DMS153 (cell line): ENCODE measurements at places on chromosomes 4 and X.
A peak's percentile ranks its signal among the peaks of the same experiment; 100 is the strongest.

DNA sequence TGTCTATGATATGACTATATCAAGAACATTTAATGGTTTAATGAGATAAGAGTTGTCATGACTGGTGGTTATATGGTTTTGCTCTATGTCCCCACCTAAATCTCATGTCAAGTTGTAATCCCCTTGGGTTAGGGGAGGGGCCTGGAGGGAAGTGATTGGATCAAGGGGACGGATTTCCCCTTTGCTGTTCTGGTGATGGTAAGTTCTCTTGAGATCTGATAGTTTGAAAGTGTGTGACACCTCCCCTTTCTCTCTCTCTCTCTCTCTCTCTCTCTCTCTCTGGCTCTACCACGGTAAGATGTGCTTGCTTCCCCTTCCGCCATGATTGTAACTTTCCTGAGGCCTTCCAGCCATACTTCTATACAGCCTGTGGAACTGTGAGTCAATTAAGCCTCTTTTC is 803.4 kb downstream of the TRIML1 start:
- no peak for DNase-seq

DNA sequence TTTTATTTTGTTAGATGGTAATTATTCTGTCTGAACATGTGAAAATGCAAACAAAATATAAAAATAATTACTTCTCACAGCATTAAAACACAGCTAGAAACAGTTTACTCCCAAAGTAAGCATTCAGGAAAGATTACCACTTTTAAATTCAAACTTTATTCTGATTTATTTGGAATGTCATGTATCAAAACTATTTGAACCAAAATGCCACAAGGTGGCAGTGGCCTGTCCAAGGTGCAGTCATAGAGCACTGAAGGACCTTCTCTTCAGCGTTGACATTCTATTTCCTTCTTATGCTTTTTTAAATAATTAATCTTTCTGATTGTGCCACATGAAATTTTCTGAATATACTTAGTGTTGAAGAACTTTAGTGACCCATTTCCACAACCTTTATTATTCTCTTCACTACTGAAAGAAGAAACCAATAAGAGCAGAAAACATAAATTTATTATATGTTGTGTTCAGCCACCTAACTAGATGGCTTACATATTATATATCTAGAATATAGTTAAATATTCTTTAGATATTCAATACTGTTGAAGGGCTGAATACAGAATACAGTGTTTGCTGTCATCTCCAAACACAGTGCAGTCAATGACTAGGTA is 283.6 kb downstream of the CFAP299 start:
- DNase-seq: no peak

GRCh38 chr4:87068583-87069021 is 133.8 kb downstream of the AFF1 start:
- peak; percentile 86 for DNase-seq

- no peak for DNase-seq
These were observed 37.6 kb downstream of the AMOT start for GRCh38 chrX:112803060-112803459.

- DNase-seq: no peak
These were observed 4.6 kb upstream of the PIN4 start for GRCh38 chrX:72176981-72177380.

GRCh38 chr4:112403101-112403945 is 106.2 kb downstream of the ALPK1 start:
- no peak for DNase-seq

GRCh38 chr4:98179951-98180350 is 36.7 kb upstream of the STPG2 start:
- DNase-seq: no peak

DNA sequence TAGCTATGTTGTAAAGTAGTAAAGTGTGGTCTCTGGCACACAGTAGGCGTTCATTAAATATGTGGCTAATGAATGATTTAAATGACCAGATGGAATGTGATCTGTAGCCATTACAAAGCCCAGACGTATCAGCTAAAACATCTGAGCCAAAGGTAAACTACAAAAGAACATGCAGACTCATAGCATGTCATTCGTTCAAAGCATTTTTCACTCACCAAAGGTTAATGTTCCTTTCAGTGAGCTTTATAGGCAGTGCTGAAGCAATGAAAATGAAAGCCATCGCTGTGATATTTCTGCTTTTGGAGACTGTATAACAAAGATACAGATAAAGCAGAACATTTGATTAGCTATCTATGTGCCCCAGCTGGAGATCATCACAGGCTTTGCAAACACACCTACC is 50.5 kb downstream of the F9 start:
- DNase-seq: no peak

DNA sequence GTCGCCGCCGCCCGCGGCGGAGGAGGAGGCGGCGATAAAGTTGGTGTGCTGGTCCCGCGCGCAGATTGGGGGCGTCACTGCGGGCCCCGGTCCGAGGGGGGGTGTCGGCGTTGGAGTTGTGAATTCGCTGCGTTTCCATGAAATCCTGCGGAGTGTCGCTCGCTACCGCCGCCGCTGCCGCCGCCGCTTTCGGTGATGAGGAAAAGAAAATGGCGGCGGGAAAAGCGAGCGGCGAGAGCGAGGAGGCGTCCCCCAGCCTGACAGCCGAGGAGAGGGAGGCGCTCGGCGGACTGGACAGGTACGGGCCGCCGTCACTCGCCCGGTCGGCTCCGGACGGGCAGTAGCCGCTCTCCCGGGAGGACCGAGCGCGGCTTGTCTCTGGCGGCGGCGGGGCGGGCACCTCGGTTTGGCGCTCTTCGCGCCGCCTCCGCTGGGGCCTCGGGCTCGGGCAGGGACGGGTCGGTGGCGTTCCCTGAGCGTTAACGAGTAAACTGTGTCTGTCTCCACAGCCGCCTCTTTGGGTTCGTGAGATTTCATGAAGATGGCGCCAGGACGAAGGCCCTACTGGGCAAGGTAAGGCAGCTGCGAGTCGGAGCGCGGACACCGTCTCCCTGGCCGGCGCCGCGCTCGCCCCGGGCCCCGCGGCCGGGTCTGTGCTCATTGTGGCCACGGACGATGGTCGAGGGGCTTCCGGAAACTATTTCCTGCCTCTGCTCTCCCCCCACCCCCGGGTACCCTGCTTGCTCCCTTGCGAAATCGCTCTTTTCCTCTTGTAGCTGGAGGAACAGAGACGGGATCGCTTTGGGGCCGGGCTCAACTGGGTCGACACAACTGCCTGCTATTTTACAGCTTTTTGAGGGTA is 658 bp downstream of the KDM6A start:
- no peak for DNase-seq

GRCh38 chr4:72679666-72680065 is 110.6 kb upstream of the ADAMTS3 start:
- no peak for DNase-seq

GRCh38 chr4:152663203-152664066 is 16.4 kb downstream of the TMEM154 start:
- DNase-seq: no peak

- DNase-seq: no peak
These were observed 26.9 kb downstream of the SLC2A9 start for GRCh38 chr4:9994246-9994847.

- no peak for DNase-seq
These were observed 187.9 kb upstream of the GNPDA2 start for GRCh38 chr4:44914223-44914622.

DNA sequence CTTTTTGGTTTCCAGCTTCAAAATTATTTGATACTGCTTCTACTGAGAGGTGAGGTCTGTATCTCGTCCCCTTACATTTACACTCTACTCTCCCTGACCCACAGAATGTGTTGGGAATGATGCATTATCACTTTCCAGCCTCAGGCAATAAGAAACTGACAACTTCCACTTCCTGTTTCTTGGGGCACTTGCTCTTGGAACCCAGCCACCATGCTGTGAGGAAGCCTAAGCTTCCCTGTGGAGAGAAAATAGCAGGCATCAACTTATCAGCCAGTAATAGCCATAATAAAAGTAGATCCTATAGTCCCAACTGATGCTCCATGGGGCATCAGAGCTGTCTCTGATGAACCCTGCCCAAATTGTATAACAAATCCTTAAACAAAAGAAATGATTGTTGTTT is 32.6 kb downstream of the RELL1 start:
- no peak for DNase-seq

GRCh38 chr4:184386271-184386781 is 88.0 kb downstream of the IRF2 start:
- no peak for DNase-seq

DNA sequence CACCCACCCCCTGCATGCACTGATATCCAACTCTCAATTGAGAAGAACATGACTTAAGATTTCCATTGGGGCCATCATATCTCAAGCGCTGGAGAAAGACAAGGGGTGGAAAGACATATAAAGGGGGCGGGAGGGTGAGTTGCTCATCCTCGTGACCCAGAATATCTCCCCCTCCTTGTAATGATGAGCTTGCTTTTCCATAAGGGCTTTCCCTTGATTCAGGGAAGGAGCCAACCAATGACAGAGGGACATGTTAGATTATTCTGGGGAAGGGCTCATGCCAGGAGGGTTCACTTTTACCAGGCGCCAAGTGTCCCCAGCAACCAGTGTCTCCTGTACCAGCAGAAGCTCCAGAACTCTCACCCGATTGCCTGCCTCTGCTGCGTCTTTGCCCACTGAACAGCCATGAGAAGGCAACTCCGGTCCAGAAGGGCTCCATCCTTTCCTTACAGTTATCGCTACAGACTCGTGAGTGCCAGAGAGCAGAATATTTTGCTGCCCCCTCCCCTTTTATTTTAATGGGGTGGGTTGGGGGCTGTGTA is at the start of gene ATP1B4:
ATP1B4 (plus strand) TSS at position 326 of the 542 bp plus-strand sequence; CDS start at position 406, 80 bp downstream.
- no peak for DNase-seq

DNA sequence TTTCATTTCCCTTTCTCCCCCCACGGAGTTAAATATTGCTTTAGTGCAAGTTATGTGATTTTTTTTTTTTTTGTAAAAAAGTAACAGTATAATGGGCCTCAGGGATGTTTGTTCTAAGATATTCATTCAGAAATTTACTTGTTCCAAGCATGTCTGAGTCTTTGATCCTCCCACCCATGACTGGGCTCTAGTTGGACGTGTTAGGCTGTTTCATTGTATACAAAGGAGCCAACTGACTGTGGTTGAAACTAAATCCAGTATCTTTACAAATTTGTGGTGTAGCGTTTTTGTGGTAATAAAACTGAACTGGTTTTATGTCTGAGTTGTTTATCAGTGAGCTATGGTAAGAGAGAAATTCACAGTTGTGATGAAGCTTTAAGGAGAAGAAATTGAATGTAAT is 74.1 kb downstream of the DOCK11 start:
- DNase-seq: no peak

- no peak for DNase-seq
These were observed 103.6 kb upstream of the ADGRG2 start for GRCh38 chrX:19225909-19226308.

GRCh38 chr4:124121461-124121971 is 591.0 kb downstream of the ANKRD50 start:
- no peak for DNase-seq

DNA sequence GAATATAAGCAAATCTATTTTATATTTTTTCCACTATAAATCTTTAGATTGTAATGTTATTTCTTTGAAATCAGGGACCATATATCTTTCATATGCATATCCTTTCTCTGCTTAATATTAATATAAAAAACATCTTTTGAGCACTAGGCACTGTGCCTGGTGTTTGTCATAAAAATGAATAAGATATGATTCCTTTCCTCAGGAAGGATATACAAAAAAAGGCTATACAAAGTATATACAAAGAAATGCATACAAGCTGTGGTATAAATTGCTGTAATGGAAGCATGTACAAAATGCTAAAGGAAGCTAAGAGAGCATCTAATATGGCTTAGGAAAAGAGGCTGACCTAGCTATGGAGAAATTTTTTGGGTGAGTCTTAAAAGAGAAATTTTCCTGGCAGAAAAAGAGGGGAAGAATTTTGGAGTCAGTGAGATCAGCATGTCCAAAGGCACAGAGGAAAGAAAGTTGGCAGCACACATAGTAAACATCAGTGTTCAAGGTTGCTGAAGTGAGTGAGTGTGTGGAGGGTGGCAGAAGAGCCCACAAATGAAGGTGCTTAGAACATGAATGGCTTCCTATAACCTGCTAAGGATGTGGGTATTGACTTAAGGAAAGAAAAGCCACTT is 500.0 kb downstream of the SPRY1 start:
- no peak for DNase-seq

GRCh38 chr4:153036931-153037482 is 100.9 kb downstream of the FHDC1 start:
- DNase-seq: no peak

GRCh38 chr4:177005674-177006230 is 213.0 kb upstream of the VEGFC start:
- no peak for DNase-seq

DNA sequence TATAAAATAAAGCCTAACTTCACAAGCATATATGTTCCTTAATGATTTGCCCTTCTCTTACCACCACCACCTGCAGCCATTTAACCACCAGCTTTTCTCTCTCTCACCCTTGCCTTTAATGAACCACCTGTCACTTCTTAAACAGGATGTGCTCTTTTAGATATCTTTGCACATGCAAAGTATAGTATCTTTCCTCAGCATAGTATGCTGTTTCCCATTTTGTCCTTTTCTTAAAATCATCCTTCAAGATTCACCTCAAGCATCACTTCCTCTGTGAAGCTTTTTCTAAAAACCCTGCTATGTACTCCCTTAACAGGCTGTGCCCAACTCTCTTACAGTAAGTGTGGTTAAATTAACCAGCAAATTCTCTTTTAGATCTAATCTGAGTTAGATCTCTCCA is 8.2 kb upstream of the CNOT6L start:
- DNase-seq: no peak

GRCh38 chr4:120922381-120923206 is at the start of gene PRDM5:
PRDM5 (minus strand) TSS chr4:120922726; CDS start chr4:120922608, 118 bp downstream.
- DNase-seq: no peak
